Activated CD8-positive, alpha-beta memory T cell treated with anti-CD3 and anti-CD28 coated beads, Interleukin-2, amount 50 U/mL, for 4 hours (primary cell): ENCODE measurements at places on chromosomes 1 and 21.

DNA sequence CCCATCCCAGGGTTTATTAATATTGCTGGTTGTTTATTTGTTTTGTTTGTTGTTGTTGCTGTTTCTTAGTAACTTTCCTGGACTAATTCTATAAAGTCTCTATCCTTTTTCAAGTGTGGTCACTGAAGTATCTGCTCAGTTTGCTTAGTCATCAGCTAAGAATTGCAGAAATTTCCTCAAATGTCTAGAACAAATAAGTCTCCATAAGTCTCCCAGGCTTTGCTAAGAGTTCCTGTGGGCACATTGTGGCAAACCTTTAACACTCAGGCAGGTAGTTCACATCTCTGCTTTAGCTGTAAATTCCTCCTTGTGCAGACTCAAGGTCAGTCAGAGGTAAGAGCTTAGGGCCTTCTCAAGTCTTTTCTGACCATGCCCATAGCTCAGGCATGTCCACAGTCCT lies 38.9 kb upstream of the C1orf185 start:
- DNase-seq: no peak

- no peak for DNase-seq
Measured at GRCh38 chr1:7620196-7620595, 150.9 kb upstream of the VAMP3 start.

- peak; percentile 52 for DNase-seq
Measured at GRCh38 chr1:42765832-42766740, 742 bp downstream of the P3H1 start.

- no peak for DNase-seq
Measured at GRCh38 chr1:167541003-167541402, 12.6 kb downstream of the CREG1 start.

DNA sequence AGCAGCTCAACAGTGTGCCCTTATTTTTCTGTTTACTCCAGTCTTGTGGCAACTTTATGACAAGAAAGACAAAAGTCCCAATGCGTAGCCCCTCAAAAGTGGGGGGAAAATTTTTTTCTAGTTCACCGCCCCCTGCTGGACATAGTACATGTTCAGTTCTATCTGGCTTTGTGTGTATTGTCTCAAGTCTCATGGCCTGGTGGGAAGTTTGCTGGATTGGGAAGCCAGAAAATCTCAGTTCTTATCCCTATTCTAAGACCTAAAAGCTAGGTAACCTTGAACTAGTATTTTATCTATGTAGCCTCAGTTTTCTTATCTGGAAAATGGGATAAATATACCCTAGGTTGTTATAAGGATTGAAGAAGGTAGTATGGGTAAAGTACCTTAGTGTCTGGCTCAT lies 55.8 kb upstream of the LDLRAP1 start:
- peak; percentile 50 for DNase-seq

- no peak for DNase-seq
Measured at GRCh38 chr1:217747156-217747769, 116.1 kb downstream of the SPATA17 start.

GRCh38 chr1:31535561-31535960 lies 40.8 kb upstream of the TINAGL1 start:
- DNase-seq: no peak

DNA sequence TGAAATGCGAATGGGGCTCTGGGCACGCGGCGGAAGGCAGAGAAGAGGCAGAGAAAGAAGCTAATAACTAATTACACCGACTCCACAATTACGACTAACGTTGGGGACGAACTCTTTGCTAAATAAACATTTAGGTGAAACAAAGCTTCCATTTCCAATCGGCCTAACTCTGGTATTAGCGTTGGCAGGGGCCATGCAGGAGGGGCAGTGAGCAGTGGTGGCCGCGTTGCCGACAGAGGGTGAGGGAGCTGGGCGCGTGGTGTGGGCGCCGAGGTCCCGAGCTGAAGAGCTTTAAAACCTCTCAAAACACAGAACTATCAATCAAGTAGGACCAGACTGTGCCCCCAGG lies 553 bp upstream of the NDUFV3 start:
- no peak for DNase-seq

- no peak for DNase-seq
Measured at GRCh38 chr1:9241891-9242290, 7.3 kb downstream of the H6PD start.

DNA sequence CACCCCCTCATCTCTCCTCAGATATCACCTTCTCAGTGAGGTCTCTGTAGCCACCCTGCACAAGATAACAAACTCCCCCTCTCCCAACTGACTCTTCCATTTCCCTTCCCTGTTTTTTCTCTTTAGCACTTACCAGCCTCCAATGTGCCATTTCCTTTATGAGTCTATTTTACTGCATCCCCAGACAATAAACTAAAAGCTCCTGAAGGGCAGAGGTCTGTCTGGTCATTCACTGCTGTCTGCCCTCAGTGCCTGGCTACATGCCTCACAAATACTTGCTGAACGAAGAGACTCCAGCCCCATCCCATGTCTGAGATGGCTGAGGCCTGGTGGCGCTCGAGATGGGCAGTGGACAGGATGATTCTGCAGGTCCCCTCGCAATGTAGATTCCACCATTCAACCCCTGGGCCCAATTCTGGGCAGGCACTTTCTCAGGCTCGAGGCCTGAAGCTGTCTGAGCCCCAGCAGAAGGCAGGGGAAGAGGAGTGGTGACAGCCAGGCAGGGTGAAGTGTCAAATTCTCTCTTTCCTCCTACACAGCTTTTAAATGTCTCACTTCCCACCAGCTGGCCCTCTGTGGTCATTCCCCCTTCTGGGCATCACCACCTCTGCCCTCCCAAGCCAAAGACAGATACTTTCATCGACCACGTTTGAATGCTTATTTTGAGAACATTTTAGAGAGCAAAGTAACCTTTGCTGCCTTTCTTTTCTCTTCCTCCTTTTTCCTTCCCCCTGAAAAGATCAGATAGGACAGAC lies 6.6 kb downstream of the LRRN2 start:
- DNase-seq: no peak

DNA sequence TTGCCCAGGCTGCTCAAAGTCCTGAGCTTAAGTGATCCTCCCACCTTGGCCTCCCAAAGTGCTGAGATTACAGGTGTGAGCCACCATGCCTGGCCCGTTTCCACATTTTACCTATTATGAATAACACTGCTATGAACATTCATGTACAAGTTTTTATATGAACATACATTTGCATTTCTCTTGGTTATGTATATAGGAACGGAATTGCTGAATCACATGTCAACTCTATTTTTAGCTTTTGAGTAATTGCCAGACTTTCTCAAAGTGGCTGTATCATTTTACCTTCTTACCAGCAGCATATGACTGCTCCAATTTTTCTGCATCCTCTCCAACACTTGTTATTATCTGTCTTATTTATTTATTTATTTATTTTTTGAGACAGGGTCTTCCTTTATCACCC lies 2.7 kb downstream of the SPATA21 start:
- DNase-seq: no peak

DNA sequence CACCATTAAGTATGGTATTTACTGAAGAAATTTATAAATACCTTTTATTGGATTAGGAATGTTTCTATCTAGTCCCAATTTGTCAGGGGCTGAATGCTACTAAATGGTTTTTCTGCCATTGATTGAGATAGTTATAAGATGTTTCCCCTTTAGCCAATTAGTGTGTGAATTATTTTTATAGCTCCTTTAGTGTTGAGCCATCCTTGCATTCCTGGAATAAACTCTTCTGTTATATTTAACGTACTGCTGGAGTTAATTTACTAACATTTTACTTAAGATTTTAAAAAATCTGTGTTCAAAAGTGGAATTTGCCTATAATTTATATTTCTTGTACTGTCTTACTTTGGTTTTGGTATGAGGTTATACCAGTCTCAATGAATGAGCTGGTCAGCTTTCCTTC lies 25.4 kb upstream of the LRRC3 start:
- no peak for DNase-seq

DNA sequence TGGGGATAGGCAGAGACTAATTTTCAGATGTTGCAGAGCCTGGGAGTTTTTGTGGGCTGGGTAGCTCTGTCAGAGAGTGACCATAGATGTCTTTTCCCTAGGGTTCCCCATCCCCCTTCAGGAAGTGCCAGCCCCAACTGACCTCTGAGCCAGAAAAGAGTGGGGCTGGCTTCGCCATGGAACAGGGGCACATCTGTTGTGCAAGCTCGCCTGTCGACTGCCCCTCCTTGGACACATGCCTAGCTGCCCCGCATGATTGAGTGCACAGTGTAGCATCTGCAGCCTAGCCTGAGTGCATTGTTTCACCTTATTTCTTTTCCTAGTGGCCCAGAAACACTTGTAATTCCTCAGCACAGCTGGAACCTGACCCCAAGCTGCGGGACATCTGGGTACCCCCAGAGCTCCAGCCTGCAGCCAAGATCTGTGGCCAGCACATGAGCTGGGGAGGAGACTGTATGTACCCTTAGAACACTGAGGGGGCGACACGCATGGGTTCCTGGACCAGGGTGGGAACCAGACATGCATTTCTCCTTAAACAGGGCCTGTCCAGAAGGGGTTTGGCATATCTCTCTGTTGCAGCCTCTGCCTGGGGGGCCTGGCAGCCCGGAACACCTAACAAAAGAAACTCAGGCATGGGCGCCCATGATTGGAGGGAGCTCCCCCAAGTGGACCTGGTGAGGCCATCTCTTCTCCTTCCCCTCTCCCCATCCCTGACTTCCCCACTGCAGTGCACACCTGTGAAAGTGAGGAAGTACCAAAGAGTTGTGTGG lies 55.2 kb downstream of the SYT14 start:
- DNase-seq: no peak

DNA sequence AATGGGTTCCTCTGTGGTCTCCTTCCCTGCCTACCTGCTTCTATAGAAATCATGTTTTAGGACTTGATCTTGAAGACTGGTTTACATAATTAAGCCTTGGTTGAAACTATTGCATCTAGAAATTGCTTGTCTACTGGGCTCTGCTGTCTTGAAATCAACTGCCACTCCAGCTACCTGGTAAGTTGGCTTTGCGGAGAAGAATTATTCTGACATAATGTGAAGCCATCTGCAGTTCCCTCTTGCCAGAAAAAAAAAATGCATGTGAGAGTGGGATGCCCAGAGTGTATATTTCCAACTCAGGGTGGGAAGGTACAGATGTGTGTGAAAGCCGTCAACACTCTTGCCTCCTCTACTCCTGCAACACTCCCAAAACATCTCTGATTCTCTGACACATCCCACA lies 27.2 kb downstream of the C8B start:
- DNase-seq: no peak

- no peak for DNase-seq
Measured at GRCh38 chr1:145828367-145829026, 4.5 kb downstream of the POLR3C start.

- DNase-seq: no peak
Measured at GRCh38 chr1:42305639-42306038, 29.4 kb downstream of the FOXJ3 start.

GRCh38 chr1:174153085-174153824 lies 6.1 kb upstream of the RABGAP1L start:
- no peak for DNase-seq

DNA sequence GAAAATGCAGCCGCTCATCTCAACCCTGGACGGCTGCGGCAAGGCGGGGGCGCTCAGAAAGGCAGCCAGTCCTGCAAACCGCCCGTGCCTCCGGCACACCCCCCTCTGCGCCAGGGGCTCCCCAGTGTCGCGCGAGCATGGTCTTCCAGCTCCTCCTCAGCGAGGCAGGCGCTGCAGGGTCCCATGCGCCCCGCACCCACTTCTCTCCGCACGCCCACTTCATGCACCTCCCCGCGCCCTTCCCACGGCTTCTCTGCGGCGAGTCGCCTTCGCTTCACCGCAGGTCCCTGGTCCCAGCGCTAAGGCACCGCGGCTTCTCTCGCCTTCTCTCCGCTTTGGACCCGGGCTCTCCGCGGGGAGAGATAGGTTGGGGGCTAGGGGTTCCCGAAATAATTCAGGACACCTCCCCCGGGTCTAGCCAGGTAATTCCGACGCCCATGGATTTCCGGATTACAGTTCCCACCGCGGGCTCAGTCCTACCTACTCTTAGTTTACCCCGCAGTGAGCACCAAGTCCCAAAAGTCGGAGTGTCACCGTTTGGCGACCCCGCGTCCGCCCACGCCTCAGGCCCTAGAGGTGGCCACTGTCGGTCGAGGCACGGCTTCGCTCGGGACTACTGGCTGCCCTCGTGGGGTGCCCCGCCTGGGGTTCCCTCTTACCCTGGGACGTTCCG lies 67.5 kb downstream of the SYT2 start:
- DNase-seq: no peak

GRCh38 chr1:38068220-38068979 lies 21.8 kb upstream of the POU3F1 start:
- no peak for DNase-seq

GRCh38 chr1:187837787-187838186 lies 1009.0 kb downstream of the PLA2G4A start:
- no peak for DNase-seq

DNA sequence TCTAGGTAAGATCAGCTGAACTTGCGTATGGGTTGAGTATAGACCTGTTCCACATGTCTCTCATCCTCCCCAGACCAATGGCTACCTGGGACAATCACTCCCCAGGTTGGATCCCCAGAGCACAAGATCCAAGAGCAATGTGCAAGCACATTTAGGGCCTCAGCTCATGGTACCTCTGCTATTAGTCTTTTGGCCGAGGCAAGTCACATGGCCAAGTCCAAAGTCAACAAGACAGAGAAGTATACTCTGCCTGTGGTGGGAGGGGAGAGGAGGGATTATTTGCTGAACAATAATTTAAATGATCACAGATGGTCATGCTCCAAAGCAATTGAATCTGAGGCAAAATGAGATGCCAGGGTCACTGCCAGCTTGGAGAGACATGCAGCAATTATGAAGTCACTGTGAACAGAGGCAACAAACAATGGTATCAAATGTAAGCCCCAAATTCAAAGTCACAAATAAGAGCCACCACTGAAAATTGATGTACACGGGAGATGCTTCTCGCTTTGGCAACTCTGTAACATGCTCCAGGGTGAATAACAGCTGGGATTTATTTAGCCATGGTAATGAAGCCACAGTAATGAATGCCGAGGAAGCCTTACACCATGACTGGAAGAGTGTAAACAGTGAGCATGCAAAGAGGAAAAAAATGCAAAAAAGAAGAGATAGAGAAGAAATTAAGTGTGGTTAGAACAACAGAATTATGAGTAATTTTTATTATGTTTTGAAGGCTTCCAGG lies 149.1 kb downstream of the ZNF281 start:
- DNase-seq: no peak

DNA sequence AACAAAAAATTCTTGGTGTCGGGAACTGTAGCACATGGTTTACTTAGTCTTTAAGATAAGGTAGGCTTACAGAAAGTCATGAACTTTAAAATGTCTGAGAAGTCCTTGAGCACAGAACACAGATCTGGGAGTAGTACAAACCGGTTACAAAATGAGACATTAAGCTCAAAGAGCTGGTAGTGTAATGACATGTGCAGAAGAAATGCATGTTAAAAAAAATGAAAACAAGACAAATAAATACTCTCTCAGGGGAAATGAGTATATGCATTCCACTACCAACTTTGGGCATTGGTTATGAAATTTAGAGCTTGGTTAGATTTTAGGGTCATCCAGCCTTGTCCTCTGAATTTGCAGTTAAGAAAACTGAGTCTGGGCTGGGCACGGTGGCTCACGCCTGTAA lies 91.5 kb upstream of the F3 start:
- DNase-seq: no peak

GRCh38 chr1:117093870-117094621 lies 27.5 kb downstream of the TRIM45 start:
- peak; percentile 23 for DNase-seq
